Spleen (tissue), 13 donors: ENCODE measurements at places on chromosomes 1 and 21. TPM values are rescaled to one million over a fixed set of nuclear protein-coding genes. Genes with fewer than 3 reads are reported as not detected.

The IFNLR1 gene
- polyA plus RNA-seq: 3.1 TPM

The FAM131C gene
- not detected for polyA plus RNA-seq

The SPRR1B gene
- polyA plus RNA-seq: not detected

The ADAMTSL4 gene
- polyA plus RNA-seq: 10.9 TPM

The INSRR gene
- not detected for polyA plus RNA-seq

The ZNF695 gene
- polyA plus RNA-seq: 0.33 TPM

DNA sequence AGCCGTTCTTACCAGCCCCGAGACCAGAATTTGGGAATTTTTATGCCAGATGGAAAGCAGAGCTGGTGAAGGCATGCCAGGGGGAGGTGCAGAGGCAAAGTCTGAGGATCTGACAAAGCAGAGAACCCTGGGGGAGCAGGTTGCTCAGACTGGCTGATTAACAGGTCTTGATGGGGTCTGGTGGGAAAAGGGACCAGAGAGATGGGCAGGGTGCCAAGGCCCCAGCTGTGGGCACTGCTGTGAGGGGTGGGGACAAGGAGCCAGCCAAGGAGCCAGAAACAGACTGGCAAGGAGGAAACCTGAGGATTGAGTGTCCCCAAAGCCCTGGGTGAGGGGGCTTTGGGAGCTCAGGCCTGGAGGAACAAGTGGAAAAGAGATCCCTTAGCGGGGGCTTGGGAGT lies 21.4 kb downstream of the RPS6KA1 start:
- no peak for DNase-seq

- peak; percentile 49 for DNase-seq
Measured at GRCh38 chr1:45493116-45493697, 2.2 kb upstream of the TESK2 start.

- DNase-seq: no peak
Measured at GRCh38 chr1:183090391-183091006, 67.3 kb downstream of the LAMC1 start.

GRCh38 chr1:119914071-119914470 lies 17.8 kb upstream of the ADAM30 start:
- DNase-seq: no peak

GRCh38 chr1:36869054-36869453 lies 165.3 kb downstream of the GRIK3 start:
- no peak for DNase-seq

GRCh38 chr21:33374450-33375096 lies 28.6 kb upstream of the IFNGR2 start:
- no peak for DNase-seq

GRCh38 chr1:243421784-243422183 lies 165.9 kb downstream of the SDCCAG8 start:
- no peak for DNase-seq

- DNase-seq: no peak
Measured at GRCh38 chr1:221667504-221667903, 74.4 kb downstream of the DUSP10 start.

DNA sequence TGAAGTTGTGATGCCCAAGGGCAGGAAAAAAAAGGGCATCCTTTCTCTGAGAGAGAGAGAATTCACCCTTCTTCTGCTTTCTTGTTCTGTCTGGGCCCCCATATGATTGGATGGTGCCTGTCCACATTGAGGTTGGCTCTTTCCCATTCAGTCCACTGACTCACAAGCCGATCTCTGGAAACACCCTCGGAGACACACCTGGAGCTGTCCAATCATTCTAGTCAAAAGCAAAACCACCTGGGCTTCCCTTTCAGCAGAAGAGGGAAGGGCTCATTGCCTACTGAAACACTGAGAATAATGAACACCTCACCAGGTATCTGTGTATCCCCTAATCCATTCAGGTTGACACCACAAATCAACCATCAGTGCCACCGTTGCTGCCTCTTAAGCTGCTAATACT lies 103.7 kb upstream of the GNG12 start:
- DNase-seq: no peak

GRCh38 chr1:152013664-152014237 lies 20.1 kb upstream of the S100A10 start:
- no peak for DNase-seq

- DNase-seq: no peak
Measured at GRCh38 chr1:8120693-8121260, 94.7 kb upstream of the ERRFI1 start.

- no peak for DNase-seq
Measured at GRCh38 chr1:110424699-110425611, 17.5 kb upstream of the LAMTOR5 start.
